ENCODE measurements at places on chromosomes 1 and 21.

- DNase-seq, result no peak
Observed at GRCh38 chr1:155309423-155310021, 856 bp downstream of the FDPS start.

DNA sequence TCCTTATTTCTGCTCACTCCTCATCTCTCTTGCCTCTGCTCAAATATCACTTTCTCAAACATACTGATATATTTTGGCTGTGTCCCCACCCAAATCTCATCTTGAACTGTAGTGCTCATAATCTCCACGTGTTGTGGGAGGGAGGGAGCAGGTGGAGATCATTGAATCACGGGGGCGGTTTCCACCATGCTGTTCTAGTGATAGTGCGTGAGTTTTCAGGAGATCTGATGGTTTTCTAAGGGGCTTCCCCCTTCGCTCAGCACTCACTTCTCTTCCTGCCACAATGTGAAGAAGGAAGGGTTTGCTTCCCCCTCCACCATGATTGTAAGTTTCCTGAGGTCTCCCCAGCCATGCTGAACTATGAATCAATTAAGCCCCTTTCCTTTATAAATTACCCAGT lies 26.6 kb downstream of the ZBTB8OS start:
- DNase-seq, result no peak

- DNase-seq, result no peak
Observed at GRCh38 chr1:107526524-107527198, 385.8 kb downstream of the NTNG1 start.

- DNase-seq, result no peak
Observed at GRCh38 chr1:217969428-217969827, 315.7 kb upstream of the RRP15 start.

GRCh38 chr1:36091141-36091540 lies 2.4 kb downstream of the ADPRS start:
- no peak for DNase-seq

GRCh38 chr1:241822846-241823245 lies 25.2 kb upstream of the EXO1 start:
- DNase-seq, result no peak
